ENCODE measurements at places on chromosomes 5 and 9. TPM values are rescaled to one million over a fixed set of nuclear protein-coding genes. Genes with fewer than 3 reads are reported as not detected.
A peak's percentile ranks its signal among the peaks of the same experiment; 100 is the strongest.

GRCh38 chr5:146079695-146080373, 25.5 kb downstream of the PLAC8L1 start:
- DNase-seq = peak; percentile 12

GRCh38 chr5:177607452-177608192, 7.7 kb downstream of the B4GALT7 start:
- DNase-seq = no peak

DNA sequence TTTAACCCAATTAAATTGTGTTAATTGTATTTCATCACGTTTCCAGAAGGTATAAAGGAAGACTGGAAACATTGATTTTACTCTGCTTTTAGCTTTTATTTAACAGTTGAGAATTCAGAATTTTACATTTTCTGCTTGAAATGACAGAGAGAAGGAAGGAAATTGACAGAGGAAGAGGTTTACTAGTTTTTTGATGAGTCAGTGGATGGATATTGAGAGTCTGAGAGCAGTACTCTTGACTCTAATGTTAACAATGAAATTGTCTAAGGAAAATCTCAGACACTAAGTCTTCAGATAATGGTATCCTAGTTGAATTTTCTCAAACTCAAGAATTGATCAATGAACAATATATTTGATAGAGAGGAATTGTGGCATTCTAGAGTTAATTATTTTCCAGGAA, 60.6 kb downstream of the IPO11 start:
- no peak for DNase-seq

DNA sequence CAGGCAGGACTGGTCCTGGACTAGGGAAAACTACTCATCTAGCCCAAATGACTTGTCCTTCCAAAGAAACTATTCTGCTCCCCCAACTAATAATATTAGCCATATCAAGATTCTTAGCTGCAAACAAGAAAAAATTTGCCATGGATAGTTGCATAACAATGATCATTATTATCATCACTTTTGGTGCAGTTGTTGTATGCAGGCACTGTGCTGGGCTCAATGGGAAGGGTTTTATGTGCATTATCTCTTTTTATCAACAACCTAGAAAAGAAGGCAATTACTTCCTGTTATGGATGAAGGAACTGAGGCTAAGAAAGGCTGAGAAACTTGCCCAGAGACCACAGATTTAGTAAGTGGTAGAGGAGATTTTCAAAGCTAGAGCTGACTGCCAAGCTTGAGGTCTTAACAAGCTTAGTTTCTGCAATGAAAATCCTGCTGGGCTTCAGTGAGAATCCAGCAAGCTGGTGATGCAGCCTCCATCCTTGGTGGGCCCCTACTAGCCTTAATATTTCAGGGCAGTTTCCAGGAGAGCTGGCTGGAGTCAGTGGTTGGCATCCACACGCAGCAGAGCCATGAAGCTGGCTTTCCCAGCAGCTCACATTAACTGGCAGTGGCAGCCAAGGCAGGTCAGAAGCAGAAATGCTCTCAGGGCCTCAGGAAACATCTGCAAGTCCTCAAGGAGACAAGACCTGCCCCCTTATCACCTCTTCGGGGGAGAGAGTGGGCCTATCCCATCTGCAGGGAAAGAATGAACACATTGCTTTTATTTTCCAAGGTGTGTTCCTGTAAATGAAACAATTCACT, 20.5 kb upstream of the MEGF9 start:
- no peak for DNase-seq

DNA sequence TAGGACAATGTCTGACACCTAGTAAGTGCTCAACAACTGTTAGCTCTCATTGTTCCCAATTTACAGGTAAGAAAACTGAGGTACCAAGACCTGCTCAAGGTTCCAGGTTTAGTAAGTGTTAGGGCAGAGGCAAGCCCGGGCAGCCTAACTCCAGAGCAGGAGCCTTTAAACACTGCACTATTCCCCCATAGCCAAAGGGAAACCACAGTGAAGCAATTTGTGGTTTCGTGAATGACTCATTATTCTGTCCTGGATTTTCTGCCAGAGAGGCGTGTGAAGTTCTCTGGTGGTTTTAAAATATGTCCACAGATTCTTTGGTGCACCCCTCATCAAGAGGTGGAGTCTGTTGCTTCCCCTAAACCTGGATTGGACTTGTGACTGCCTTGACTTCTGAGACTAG, 1.0 kb upstream of the MCC start:
- DNase-seq = peak; percentile 89

DNA sequence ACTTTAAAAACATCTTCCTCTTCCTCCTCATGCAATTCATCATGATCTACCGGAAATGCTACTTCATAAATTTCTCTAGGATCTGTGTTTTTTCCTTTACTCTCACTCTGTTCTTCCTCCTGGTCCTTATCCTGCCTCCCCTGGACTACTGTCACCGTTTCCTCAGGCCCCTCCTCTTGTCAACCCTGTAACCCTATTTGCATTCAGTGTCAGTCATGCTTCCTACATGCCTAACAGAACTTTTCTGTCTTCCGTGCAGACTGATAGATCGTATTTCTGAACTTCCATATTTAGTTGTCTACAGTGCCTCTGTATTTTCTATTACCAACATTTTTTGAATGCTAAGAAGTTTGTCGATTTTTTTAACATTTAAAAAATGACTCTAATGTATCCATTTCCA, 27.3 kb downstream of the HTR4 start:
- DNase-seq = no peak

GRCh38 chr9:74554751-74555419, 57.8 kb downstream of the RORB start:
- no peak for DNase-seq

Gene CATSPER3
- total RNA-seq = 1.7 TPM

Gene PCDHB8
- total RNA-seq = not detected

Gene PCDHGA3
- total RNA-seq = not detected

Gene SH2D3C
- 1.3 TPM for total RNA-seq

Gene FST
- 0.34 TPM for total RNA-seq
